ENCODE measurements at places on chromosomes 6 and 20.

DNA sequence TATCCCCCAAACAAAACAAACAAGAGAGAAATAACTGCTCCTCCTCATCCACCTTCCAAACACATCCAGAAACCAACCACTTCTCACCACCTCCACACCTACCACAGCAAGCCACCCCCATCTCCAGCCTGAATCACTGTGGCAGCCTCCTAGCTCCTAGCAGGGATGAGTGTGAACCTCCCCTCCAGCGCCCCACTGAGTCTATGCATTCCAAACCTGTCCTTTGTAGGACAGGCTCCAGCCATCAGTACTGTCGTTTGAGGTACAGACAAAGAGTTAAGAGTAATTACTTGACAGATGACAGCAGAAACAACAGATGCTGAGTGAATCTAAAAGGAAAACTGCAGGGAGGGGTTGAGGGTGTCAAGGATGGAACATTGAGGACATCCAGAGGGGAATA, 2.4 kb downstream of the METTL24 start:
- no peak for DNase-seq

GRCh38 chr20:64176971-64177370, 12.7 kb downstream of the MYT1 start:
- DNase-seq: no peak

DNA sequence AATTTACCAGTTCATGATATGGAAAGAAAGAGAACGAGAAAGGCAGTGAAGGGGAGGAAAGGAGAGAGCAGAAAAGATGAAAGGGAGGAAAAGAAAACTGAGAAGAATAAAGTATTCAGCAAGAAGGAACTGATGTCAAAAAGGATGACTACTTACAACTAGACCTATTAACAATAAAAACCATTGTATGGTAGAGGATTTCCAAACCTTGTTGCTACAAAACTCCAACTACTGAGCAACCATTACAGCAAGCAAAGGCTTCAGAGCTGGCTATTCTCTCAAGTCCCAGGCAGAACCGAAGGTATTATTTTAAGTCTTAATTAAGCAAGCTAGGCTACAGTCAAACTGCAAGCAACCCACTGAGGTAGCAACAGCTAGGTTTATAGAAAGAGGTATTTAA, 142.2 kb downstream of the BTBD9 start:
- no peak for DNase-seq

DNA sequence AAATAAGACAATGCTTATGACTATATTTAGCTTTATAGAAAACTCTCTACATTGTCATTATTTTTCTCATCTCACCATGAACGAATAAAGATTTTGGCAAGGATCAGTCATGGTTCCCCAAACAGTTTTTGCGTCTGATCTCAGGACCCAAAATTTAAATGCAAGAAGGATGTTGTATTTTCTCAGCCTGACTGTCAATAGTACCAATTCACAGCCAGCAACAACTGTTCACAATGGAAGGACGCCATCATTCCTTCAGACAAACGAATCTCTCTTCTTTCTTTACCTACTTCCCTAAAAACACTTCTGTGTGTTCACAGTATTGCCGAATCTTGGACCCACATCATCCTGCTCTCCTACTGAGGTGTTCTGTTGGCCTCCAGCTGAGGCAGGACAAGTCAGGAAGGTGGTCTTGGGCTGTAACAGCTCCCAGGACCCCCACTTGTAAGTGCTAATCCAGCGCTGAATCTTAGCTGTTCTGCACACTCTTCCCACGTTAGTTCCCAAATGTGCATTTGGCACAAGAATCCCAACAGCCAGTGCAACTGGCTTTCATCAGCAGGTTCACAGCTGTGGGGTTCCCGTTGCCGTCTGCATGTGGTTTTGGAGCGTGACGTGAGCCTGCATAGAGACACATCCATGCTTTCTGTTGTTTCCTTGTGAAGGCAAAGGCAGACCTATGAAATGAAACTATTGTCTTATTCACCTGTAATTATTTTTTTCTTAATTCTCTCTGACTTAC, 600.0 kb downstream of the QKI start:
- DNase-seq: no peak

Measured in effector CD8-positive, alpha-beta T cell (primary cell).